ENCODE measurements at places on chromosomes 5 and 9.

GRCh38 chr5:176675676-176676360, 28.5 kb downstream of the TSPAN17 start:
- DNase-seq: peak; percentile 38

- peak; percentile 45 for DNase-seq
These were observed 16.1 kb upstream of the RAI14 start for GRCh38 chr5:34639852-34640626.

- peak; percentile 30 for DNase-seq
These were observed 43.9 kb downstream of the ARRDC3 start for GRCh38 chr5:91339063-91339705.

- DNase-seq: no peak
These were observed 16.2 kb upstream of the DIRAS2 start for GRCh38 chr9:90658783-90659182.

DNA sequence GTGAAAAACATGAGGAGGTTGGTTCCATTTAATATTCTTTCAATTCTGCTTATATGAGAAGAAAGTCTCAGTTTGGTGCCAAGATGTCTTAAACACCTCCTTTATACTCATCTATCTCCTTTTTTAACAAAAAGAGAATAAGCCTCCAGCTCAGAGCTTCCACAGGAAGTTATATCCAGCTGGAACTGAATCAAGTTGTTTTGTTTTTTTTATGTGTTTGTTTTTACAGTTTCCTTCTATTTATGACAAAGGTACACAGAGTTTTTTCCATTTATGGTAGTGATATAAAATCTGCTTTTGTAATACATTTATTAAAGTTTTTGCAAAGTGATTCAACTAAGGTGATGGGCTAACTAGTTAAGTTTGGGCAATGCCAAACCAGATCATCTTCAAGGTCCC, 10.4 kb downstream of the SPARC start:
- no peak for DNase-seq

- no peak for DNase-seq
These were observed 7.3 kb downstream of the QSOX2 start for GRCh38 chr9:136238342-136238732.

DNA sequence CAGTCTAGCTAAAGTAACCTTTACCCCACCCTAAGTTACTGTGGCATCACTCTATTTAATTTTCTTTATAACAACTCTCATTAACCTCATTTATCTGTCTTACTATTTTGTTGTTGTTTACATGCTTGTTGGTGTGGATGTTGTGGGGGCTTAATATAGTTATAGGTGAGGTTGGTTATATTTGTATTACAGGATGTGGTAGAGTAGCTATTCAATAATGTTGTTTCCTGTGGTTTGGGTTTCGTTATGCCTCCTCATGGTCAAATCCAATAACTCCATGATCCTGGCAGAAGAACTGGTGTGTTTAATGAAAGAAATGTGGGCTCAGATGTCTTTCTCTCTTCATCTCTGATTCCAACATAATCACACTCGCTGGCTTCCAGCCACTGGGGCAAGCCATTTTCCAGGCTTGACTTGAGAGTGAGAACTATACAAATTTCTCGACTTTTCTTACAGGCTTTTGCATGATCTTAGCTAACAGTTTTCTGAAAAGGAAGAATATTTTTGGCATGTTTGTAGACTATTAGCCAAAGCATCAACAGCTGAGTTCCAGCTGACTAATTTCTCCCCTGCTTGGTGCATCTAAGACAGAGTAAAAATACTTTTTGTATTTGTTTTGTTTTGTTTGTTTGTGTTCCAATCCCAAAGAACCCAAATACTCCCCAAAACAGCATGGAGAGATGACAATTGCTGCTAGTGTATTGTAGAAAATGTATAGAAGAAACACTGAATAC, 303.7 kb upstream of the PAPPA start:
- DNase-seq: peak; percentile 36

- DNase-seq: no peak
These were observed 386.0 kb downstream of the CHSY3 start for GRCh38 chr5:130290219-130290618.

DNA sequence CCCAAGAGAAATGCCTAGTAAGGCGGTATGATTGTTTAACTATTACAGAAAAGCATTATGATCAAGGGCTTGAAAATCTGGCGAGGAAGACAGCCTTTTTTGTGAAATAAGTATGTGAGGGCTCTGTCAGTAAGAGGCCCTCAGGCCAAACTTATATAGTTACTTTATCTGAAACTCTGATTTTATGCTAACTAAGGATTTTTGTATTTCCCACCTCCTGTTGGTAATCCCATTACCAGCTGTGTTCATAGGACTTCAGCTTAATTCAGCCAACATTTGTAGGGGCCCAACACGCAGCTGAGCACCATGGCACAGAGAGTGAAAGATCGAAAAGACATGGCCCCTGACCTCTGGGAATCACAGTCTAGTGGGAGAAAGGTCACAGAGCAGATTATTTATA, 318.3 kb upstream of the WWC1 start:
- DNase-seq: no peak

DNA sequence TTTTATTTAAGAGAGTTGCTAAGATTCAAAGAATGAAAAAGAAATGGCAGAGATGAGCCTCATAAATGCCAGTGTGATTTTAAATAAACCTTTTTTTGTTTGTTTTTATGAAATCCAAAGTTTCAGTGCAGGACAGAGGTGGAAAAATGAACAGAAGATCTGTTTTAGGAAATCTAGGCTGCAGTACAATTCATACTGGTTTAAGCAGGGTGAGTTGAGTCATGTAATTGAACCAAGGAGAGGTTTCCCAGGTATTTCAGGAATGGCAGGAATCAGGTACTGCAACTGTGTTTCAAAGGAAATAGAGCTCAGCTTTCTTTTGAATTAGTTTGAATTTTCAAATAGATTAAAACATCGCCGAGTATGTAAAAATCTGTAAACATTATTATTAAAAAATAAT, 3.0 kb upstream of the ANKRD31 start:
- no peak for DNase-seq

- peak; percentile 80 for DNase-seq
These were observed 343.6 kb downstream of the SPATA31D1 start for GRCh38 chr9:82332018-82332773.

GRCh38 chr9:90939351-90939750, 137.7 kb downstream of the SYK start:
- DNase-seq: no peak
